ENCODE measurements at places on chromosomes 1 and 21.

DNA sequence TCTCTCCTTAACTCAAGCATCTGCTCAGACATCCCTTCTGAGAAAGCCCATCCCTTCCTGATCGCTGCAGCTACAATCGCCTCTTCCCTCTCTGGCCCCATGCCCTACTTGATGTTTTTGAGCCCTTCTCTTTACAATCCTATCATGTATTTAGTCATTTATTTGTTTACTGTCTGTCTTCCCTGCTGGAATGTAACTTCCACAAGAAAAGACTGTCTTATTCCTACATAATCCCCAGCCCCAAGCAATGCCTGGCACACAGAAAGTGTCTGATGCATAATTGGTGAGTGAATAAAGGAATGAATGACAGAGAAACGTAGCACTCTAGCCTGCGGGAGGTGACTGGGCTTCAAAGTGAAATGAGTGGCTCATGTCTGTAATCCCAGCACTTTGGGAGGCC lies 25.4 kb downstream of the ECE1 start:
- DNase-seq = no peak

DNA sequence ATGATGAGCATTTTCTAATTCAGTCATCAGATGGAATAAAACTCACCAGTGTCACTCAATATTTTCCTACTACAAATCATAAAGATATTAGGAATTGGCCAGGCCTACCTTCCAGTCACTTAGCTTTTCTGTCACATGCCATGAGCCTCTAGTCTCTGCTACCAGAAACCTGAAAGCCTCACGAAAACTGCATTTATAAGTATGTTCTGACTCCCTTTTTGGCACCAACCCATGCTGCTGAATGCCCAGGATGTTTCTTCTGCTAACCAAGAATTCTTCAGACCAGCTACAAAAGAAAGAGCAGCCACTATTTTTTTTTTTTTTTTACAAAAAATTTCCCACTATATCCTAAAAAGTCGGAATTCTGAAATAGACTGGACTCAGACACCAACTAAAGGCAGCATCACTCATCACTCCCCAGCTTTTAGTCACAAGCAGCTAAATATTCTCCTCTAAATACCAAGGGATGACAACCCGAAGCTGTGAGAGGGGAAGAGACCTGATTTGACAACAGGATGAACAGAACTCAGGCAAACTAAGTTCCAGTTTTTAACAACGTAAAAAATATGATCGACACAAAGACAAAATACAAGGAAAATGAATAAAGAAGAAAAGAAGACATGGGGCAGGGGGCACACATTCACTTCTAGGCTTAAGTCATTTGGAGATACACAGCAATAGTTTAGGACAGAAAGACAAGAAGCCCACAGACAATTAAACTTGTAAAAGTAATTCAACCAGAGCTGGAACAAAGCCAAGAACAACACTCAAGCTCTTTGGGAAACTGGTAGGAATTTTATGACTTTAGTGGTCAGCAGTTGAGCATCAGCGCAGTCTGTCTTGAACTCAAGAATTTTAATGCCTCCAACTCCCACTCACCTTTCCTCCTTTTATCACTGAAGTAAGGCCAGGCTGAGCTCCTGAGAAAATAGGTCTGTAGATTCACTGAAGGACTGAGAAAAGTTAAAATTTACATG lies 1.7 kb downstream of the DCAF8 start:
- peak; percentile 82 for DNase-seq

DNA sequence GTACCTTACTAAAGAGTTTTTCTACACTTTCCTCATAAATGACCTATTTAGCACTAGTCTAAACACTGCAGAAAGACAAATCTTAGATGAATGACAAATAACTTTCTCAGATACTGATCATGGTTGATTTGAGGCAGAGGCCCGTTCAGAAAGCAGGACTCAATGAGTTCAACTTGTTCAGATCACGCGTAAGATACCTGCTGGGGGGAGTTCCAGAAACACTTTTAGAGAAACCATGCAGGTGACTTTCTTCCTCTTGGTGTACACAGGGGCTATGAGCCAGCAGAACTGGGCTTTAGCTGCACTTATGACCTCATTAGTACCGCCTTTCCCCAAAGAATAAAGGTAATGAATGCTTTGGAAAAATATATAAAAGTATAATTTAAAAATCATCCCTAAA lies 38.8 kb upstream of the TTC39A start:
- no peak for DNase-seq

DNA sequence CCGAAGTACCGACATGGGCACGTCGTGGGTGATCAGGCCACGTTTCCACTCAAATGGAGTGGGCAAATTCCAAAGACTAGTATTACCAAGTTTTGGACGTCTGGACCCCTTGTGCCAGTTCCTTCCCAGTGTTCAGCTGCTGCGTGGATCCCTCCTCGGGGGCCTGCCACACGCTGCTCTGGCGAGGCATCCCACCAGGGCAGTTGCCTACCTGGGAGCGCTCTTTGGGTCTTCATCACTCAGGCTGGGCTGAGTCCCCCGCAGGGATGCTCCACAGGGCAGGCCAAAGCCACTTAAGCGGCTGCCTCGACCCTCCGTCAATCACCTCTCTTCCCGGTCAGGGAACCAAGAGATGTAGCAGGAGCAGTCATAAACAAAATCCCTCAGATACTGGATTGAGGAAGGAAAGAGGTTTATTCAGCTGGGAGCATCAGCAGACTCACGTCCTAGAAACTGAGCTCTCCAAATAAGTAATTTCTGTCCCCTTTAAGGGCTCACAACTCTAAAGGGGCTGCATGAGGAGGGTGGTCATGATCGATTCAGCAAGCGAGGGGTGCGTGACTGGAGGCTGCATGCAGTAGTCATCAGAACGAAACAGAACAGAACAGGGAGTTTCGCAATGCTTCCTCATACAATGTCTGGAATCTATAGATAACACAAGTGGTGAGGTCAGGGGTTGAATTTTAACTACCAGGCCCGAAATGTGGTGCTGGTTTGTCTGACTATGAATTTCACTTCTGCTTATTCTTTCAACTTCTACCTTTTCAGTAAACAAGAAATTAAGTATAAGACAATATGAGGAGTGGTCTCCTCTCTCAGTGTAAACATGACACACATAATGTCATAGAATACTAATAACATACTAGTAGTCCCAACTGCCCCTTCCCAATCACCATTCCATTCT lies 998.6 kb upstream of the NCAM2 start:
- DNase-seq = no peak

GRCh38 chr1:226654046-226654667 lies 84.9 kb downstream of the ITPKB start:
- DNase-seq = no peak

DNA sequence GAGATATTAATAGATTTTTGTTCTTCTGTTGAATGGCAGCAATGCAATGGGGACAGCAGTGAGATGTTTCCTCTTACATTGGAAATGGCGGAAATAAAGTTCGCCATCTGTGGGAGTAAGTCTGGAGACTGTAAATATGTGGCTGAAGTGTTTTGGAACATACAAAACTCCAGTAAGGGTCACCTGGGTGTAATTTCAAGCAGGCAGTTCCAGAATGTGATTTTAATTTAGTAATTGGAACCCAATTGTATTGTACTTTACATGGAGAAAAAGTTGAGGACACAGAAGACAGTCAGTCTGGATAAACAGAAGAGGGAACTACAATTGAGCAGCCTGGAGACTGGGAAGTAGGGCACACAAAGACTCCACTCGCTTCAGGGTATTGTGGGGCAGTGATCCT lies 108.6 kb downstream of the NTMT2 start:
- DNase-seq = no peak

DNA sequence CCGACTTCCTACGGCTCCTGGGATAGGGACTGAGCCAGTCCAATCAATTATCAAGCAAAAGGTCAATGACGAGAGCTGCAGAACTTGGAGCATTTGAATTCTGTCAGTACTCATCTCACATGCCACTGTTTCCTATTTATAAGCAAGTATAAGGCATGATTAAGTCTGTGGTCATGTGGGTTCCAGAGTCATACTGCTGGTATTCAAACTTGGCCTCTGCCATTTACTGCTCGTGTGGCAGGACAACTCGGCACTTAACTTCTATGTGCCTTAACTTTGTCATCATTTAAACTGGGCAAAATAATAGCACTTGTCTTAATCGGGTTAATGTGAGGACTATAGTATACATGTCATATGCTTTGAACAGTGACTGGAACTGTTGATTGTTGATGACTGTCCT lies 44.9 kb upstream of the TNFSF18 start:
- peak; percentile 85 for DNase-seq

DNA sequence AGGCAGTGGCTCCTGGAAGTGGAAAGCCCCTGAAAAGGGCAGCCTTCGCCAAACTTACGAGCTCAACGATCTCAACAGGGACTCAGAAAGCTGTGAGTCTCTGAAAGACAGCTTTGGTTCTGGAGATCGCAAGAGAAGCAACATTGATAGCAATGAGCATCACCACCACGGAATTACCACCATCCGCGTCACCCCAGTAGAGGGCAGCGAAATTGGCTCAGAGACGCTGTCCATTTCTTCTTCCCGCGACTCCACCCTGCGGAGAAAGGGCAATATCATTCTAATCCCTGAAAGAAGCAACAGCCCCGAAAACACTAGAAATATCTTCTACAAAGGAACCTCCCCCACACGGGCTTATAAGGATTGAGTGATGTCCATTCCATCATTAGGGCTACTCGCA lies 42.4 kb downstream of the PLPPR4 start:
- no peak for DNase-seq

- DNase-seq = peak; percentile 37
These were observed 24.9 kb downstream of the MAP3K7CL start for GRCh38 chr21:29155118-29155932.

DNA sequence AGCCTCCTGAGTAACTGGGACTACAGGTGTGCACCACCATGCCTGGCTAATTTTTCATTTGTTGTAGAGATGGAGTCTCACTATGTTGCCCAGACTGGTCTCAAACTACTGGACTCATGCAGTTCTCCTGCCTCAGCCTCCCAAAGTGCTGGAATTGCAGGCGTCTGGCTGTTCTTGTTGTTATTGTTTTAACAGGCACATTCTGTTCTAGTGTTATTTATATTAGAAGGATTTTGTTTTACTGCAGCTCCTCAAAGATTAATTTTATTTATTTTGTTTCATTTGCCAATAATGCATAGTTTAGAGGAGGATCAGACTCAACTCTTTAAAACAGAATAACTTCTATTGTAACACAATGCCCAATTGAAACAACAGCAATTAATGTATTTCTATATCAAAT lies 35.5 kb downstream of the RGS2 start:
- no peak for DNase-seq
